ENCODE measurements at places on chromosomes 4 and X.

- DNase-seq = no peak
Measured at GRCh38 chr4:150855981-150856510, 159.0 kb downstream of the LRBA start.

- DNase-seq = no peak
Measured at GRCh38 chrX:149979126-149979644, 40.9 kb upstream of the EOLA2 start.

- DNase-seq = no peak
Measured at GRCh38 chrX:49041744-49042580, 1.2 kb downstream of the TFE3 start.

GRCh38 chrX:132090403-132091159, 37.2 kb downstream of the FRMD7 start:
- peak; percentile 6 for DNase-seq

GRCh38 chr4:86530183-86530582, 63.9 kb upstream of the PTPN13 start:
- DNase-seq = no peak

DNA sequence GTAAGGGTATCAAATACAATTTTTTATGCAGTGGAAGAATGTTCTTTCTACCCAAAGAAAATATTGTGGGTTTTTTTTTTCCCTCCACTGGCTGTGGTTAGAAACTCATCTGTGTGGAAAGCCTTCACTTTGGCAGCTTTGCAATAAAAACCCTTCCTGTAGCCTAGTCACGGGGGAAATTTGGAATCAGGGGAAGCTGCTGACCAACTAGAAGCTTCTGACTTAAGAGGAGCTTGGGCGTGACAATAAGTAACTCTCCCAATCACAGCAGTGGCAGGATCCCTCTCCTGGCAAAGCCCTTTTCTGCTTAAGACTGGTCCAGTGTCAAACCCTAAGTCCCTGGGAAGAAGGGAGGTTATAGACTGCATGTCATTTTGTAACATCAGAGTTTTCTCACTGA, 87.9 kb downstream of the LRRC66 start:
- DNase-seq = no peak

DNA sequence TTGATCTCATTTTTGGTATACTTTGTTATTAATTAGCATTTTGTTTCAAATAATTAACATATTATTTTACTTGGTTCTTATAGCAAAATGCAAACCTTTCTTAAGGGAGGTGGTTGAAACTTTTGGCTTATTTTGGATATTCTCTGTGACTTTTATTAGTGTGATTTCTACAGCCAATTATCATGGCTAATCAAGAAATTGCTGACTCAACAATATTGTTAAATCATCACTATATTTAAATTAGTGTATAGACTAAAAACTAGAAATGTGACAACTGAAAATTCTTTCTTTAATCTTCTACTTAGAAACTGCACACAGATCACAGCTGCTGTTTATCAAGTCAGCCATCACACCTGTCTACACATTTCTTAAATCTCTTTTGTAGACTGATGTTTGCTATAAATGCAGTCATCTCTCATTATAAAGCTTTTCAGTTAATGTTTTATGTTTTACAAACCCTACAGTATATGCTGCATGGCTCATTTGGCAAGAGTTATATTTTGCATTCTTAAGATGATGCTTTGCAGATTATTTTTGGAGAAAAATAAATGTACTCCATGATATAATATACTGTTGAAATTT, 389.8 kb upstream of the PCDH10 start:
- DNase-seq = no peak

GRCh38 chrX:4708970-4709760, 995.7 kb upstream of the PRKX start:
- DNase-seq = no peak

- no peak for DNase-seq
Measured at GRCh38 chr4:158397781-158398180, 123.9 kb upstream of the RXFP1 start.

GRCh38 chrX:12979026-12979607, 4.2 kb downstream of the TMSB4X start:
- no peak for DNase-seq

DNA sequence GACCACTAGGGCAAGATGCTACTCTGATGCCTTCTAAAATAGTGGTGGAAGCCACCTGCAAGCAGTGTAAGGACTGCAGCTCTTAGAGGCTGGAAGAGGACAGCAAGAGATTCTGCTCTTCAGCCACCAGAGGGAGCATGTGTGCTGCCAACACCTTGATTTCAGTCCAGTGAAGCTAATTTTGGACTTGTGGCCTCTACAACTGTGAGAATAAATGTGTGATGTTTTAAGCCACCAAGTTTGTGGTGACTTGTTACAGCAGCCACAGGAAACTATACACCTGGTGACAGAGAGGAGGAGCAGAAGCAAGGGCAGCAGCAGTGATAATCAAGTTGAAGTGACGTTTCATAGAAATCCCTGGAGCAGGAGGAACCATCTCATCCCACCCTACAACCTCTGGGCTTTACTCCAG, 55.9 kb downstream of the FGFBP1 start:
- DNase-seq = peak; percentile 51

DNA sequence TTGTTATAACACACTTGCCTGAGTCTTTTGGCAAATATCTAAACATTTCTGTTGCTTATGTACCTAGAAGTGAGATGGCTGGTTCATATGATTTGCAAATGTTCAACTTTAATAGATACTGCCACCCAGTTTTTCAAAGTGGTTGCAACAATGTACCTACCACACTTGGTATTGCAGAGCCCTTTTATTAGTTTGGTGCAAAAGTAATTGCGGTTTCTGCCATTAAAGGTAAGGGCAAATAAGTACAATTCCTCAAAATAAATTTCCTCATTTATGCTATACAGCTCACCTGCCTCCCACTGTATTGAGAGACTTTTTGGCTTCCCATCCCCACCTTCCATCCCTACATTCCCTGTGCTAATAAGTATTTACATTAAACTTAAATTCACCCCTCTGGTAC, 47.7 kb upstream of the COL25A1 start:
- no peak for DNase-seq

DNA sequence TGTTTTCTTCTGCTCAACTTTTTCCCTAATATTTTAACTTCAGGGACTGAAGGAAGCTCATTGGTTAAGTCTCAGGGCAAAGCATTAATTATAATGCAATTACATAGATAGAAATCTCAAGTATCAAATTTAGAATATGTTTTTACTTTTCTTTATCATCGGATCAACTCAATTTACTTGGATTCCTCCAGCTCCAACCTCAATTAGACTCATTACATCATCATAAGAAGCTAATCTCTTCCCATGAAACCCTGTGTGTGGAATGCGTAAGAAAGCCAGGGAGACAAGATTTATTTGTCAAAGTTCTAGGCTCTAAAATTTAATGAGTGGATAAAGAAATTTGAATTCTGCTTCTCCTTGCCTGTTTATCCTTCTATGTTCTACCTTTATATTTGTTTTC, 918.4 kb downstream of the ADGRL3 start:
- no peak for DNase-seq

GRCh38 chr4:182577411-182577810, 334.2 kb downstream of the TENM3 start:
- no peak for DNase-seq

GRCh38 chrX:49001521-49002090, 458 bp downstream of the GRIPAP1 start:
- peak; percentile 61 for DNase-seq

DNA sequence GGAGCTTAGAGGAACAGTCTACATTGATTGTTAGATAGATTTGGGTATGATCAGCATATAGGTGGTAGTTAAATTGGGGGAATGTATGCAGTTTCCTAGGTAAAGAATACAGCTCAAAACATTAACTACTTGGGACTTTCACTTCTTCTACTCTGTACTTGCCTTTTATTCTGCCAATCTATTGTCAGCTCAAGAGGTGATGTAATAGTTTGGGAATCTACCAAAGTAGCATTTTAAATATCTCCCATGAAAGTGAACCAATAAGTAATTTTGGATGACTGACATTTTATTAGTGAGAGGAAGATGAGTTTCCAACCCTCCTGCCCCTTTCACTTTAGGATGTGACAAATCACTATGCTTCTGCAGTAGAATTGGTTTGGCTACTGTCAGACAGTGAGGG, 43.4 kb downstream of the NUDT6 start:
- DNase-seq = no peak

DNA sequence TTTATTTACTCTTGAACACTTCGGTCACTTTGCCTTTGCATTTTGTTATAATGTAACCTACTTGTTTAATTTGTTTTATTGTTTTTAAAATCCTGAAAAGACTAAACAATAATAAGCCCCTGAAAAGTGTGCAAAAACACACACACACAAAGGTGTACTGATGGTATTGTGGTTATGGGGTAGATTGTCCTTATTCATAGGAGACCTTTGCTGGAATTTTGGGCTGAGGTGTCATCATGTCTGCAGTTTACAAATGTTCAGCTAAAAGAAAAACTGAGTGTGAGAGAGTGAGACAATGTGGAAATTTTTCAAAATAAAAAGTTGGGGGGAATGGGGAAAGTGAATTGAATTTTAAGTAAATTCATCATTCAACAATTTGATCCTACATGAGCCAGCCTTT, 174.9 kb downstream of the QDPR start:
- DNase-seq = no peak

GRCh38 chr4:38091636-38092035, 131.4 kb downstream of the PTTG2 start:
- DNase-seq = no peak

- no peak for DNase-seq
Measured at GRCh38 chr4:163164591-163164990, 2.1 kb downstream of the NAF1 start.
